ENCODE measurements at places on chromosomes 6 and 20. TPM values are rescaled to one million over a fixed set of nuclear protein-coding genes. Genes with fewer than 3 reads are reported as not detected.

ADGRB3 gene
- total RNA-seq = not detected

DNA sequence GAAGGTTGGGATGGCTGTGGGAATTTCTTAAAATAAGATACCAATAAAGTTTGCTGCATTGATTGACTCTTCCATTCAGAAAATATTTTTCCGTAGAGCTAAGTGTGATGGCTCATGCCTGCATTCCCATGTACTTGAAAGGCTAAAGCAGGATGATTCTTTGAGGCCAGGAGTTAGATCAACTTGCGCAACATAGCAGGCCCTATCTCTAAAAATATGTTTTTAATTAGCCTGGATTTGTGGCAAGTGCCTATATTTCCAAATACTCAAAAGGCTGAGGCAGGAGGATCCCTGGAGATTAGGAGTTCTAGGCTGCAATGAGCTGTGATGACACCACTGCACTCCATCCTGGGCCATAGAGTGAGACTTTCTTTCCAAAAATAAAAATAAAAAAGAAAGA is 431.2 kb upstream of the PTCHD4 start:
- no peak overlapping the region for H3K4me3 ChIP-seq
- H3K27ac ChIP-seq = no peak overlapping the region
- no peaks in the 10 kb centered on the region for H3K36me3 ChIP-seq
- no peak for DNase-seq

GRCh38 chr20:14710951-14711350 is 373.5 kb upstream of the FLRT3 start:
- H3K4me3 ChIP-seq = no peak overlapping the region
- no peaks in the 10 kb centered on the region for H3K36me3 ChIP-seq
- no peak for DNase-seq
- H3K27me3 ChIP-seq = no peaks in the 10 kb centered on the region
- no peaks in the 10 kb centered on the region for H3K4me1 ChIP-seq

SOX4 gene
- total RNA-seq = 49.9 TPM

GRCh38 chr6:77986380-77987034 is 333.7 kb downstream of the MEI4 start:
- no peak overlapping the region for H3K4me3 ChIP-seq
- H3K27me3 ChIP-seq = no peaks in the 10 kb centered on the region
- DNase-seq = no peak
- H3K36me3 ChIP-seq = no peaks in the 10 kb centered on the region

RNF217 gene
- total RNA-seq = 0.05 TPM

DNA sequence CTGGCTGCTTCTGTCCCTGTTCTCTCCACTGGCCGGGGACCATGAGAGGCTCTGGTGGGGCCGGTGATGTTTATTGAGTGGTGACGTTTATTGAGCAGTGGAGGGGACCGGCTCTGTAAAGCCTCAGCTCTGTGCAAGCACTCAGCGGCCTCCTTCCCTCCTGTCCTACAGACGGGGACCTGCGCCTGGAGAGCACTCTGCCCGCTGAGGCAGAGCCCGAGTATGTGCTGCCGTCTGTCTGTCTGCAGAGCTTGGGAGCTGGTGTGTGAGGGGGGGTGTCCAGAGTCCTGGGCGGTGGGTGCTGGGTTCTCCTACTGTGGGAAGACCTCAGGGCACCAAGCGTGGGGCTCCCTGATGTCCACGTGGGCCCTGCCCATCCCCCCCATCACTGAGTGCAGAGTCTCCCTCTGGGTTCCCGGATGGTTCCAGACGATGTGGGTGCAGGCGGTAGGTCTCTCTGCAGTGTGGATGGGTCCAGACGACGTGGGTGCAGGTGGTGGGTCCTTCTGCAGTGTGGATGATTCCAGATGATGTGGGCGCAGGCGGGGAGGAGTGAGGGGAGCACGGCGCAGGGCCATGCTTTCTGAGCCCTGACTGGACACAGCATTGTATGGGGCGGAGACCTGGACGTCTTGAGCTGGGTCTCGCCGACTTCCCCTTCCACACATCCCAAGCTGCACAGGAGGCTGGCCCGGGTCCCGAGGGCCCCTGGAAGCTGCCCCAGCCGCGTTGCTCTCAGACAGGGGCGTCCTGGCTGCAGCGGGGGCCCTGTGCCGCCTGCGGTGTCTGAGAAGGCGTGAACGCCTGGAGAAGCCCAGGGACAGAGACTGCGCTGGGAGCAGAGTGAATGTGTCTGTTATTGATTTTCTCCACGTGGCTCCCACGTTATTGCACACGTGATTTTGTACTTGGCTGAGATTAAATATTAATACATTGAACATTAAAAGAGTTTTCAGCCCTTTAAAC is 14.9 kb upstream of the BHLHE23 start:
- H3K36me3 ChIP-seq = peaks cover 1% of the 10 kb centered on the region
- DNase-seq = no peak
- peaks cover 5% of the 10 kb centered on the region for H3K4me1 ChIP-seq
- no peak overlapping the region for H3K4me3 ChIP-seq

DNA sequence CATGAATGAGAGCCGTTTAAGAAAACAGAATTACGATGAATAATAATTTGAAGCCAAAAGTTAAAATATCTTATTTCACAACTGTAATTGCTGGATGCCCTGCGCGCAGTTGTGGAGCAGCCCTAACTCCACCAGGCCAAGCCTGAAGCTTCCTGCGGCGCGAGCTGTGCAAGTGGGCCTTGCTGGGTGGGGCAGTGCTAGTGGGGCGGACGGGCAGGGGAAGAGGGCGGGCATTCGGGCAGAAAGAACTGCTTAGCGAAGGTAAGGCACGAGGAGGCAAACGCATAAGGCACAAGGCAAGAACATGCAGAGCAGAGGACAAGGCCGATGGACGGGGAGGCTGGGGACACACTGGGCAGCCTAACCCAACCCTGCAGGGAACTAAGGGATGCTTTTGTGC is 2.3 kb downstream of the HLA-DQB2 start:
- no peak for DNase-seq
- no peaks in the 10 kb centered on the region for H3K36me3 ChIP-seq

Measured in GM12878 (cell line).